ENCODE measurements at places on chromosomes 2 and 18.

DNA sequence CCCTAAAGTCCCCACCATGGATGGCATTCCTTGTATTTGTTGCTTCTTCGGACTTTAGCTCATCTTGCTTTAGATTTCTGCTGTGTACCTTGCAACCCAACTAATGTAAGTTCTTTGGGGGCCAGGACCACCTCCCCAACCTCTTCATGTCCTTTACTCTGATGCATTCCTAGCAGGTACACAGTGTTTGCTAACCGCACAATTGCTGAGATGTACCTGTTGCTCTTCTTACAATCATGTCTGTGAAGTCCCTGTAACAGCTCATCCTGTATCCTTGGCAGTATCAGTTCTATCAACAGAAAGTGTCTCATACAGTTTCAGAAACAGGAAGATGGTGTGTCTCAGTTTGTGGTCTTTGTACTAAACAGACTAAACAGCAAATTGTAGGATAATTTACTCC, 24.1 kb downstream of the ST8SIA3 start:
- DNase-seq = no peak

- no peak for DNase-seq
These were observed 4.2 kb downstream of the HOXD11 start for GRCh38 chr2:176111309-176111663.

DNA sequence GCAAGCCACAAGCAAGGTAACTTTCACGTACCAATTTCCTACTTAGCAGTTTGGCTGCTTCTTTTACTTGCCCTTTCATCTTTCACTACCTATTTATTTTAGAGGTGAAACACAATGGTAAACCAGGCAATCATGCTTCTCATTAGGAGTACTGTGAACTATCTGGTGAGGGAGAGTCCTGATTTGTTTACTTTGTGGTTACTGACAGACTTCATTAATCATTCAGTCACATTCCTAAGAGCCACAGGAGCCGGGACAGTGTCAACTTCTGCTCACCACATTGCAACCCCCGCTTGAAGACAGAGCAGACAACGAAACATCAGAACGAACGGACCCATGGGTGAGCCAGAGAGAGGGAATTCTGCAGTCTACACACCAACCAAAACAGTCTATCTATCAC, 28.8 kb downstream of the TUBB6 start:
- DNase-seq = no peak

GRCh38 chr18:33706391-33706790, 128.4 kb downstream of the ASXL3 start:
- DNase-seq = no peak

- DNase-seq = no peak
These were observed 179.3 kb downstream of the FIGN start for GRCh38 chr2:163556511-163556910.

DNA sequence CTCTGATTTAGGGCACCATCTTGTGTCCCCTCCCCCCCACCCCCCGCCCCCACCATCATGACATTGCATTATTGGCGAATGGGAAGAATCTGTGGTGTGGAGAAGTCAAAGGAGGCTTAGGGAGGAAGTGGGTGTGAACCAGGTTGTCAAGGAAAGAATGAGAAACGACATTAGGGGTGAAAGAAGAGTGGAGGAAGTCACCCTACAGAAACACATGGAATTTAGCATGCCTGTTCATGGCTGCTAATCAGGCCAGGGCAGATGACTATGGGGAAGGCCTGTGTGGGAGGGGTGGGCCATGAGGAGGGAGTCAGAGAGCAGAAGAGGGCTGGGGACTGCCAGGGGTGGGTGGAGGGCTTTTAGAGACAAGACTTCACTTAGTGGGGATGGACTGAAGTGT, 81.6 kb downstream of the AOX1 start:
- DNase-seq = no peak

- no peak for DNase-seq
These were observed 46.2 kb downstream of the INHBB start for GRCh38 chr2:120391911-120392665.

DNA sequence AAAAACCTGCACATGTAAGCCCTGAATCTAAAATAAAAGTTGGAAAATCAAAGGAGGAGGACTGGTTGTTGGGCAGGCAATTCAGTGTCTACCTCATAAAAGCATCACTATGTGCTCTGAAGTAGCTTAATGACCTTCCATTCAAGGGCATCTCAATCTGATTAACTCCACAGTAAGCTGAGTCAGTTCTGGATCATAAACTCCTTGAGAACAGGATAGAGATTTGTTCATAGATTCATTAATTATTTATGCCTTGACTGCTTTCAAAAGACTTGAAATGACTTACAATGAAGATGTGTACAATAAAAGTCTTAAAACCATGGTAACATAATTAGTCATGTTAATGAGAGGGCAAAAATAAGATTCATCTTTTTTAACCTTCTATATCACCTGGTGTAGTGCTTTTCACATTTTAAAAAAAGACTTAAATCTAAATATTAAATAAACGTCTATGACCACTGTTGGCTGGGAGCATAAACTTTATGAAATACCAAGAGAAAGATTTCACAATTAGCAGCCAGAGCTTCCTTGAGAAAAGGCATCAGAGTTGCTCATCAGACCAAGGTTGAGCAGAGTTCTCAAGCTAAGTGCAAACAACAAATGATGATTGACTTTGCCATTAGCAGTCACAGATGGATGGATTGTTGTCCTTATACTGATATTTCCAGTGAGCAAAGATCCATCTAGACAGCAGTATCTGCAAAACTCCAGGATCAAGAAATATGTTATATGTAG, 237.3 kb upstream of the THUMPD2 start:
- no peak for DNase-seq

GRCh38 chr2:29334706-29335105, 219.5 kb downstream of the CLIP4 start:
- no peak for DNase-seq

All from cortex of kidney (tissue), 1 donor.